ENCODE measurements at places on chromosomes 1 and 21.

DNA sequence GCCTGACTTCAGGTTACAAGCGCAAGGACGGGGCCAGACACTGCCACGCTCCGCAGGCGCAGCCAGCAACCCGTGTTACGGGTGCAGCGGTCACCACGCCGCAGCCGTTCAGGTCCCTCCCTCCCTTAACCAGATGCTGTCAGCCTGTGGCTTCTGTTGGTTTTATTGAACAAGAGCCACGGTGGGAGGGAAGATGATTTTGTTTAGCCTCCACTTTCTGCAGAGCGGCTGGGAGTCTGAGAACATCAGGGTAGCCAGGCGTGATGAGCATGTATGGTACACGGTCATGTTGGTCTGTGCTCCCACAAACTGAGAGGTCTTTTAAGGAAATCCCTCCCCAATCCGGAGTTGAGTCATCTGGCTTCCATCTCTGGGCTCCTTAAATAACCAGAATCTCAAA is 18.5 kb upstream of the ADARB1 start:
- no peak for DNase-seq

- DNase-seq: no peak
Observed at GRCh38 chr21:24428591-24429199, 1178.6 kb downstream of the MRPL39 start.

- DNase-seq: no peak
Observed at GRCh38 chr21:20258542-20258941, 739.7 kb upstream of the NCAM2 start.

DNA sequence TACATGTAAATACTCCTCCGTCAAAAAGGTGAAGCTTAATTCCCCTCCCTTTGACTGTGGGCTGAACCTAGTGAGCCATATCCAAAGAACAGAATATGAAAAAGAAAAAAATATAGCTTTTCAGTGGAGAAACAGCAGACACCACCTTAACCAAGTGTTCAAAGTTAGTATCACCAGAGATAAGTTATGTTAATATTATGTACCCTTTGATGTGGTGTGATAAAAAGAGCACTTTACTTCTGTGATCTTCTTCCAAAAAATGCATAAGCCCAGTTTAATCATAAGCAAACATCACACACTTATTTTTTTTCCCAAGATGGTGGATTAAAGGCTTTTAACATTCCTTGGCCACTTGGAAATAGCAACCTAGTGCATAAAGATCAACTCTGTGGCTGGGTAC is 79.4 kb downstream of the SEC16B start:
- DNase-seq: no peak

DNA sequence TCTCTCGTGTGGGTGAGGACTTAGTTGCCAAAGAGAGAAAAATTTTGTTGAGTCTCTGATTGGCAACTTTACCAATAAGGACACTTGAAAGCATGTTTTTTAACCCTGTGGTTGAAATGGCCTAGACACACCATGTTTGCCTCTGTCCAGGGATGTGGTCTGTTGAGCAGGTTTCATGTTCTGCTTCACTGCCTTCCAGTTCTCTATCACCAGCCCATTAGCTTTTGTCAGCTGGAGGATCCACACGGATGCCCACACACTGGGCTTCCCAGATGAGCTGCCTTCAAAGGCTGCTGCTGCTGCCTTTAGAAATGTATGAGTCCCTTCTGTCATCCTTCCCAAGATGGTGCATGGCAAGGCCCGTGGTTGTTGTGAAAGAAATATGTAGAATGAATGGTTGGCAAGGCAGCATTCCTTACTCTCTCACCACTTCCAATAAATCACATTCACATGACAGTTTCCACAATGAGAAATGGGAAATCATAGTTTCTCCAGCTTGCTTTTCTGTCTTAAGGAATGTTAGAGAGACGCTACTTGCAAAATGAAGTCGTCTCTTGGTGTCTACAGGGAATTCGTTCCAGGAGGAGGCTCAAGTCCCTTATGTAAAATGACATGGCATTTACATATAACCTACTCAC is 108.2 kb upstream of the SLC35F3 start:
- DNase-seq: no peak
